ENCODE measurements at places on chromosomes 3 and 15.

DNA sequence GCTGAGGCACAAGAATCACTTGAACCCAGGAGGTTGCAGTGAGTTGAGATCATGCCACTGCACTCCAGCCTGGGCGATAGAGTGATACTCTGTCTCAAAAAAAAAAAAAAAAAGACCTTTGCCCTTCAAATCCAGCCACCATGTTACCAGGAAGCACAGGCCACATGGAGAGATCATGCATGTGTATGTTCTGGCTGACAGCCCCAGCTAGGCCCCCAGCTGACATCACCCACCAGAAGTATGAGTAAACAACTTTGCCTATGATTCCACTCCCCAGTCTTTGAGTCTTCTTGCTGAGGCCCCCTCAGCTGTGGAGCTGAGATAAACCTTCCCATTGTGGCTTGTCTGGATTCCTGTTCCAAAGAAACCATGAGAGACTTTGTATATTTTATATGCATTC, 3.3 kb upstream of the ARIH2 start:
- DNase-seq: no peak

DNA sequence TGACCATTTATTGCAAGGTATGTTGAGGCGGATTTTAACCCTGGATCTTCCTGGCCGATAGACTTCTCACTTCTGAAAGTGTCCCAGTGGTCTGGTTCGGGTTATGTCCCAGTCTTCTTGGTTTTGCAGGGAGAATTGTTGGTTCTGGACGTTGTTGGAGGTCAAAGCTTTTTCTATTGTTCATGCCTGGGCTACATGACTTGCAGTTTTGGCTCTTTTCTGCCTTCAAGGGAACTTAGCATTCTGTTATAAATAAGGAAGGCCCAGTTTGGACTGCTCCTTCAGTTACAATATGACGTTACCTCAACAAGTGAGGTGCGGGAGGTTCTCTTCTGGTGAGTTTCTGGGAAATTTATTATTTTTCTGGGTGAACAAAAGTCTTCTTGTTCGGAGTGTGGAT, 614.3 kb downstream of the DIPK2A start:
- no peak for DNase-seq

- DNase-seq: no peak
Observed at GRCh38 chr15:31447931-31448634, 121.4 kb downstream of the KLF13 start.

DNA sequence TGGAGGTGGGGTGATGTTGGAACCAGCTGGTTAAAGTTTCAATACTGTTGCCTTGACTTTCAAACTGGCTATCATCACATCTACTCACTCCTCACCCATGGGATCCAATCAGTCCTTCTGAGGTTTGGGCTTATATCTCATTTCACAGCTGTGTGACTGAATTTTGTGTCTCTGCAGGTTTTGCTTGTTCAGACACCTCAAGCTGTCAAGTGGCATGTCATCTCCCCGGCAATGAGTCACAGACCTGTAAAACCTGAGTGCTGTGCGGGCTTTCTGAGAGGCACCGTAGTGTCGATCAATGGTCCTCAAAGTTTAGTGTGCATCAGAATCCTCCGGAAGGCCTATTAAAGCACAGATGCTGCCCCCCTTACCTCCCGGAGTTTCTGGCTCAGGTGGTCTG, 86.4 kb upstream of the RORA start:
- DNase-seq: no peak

GRCh38 chr3:107739227-107739626, 216.5 kb downstream of the BBX start:
- DNase-seq: no peak
